ENCODE measurements at places on chromosomes 16 and 17.

- H3K27me3 ChIP-seq = no peaks in the 10 kb centered on the region
- H3K4me1 ChIP-seq = peaks cover 18% of the 10 kb centered on the region
- H3K36me3 ChIP-seq = no peaks in the 10 kb centered on the region
- peak; percentile 81 for DNase-seq
- H3K27ac ChIP-seq = peak overlapping the region; percentile 77
Measured at GRCh38 chr17:2239882-2240430, 63.6 kb downstream of the SMG6 start.

DNA sequence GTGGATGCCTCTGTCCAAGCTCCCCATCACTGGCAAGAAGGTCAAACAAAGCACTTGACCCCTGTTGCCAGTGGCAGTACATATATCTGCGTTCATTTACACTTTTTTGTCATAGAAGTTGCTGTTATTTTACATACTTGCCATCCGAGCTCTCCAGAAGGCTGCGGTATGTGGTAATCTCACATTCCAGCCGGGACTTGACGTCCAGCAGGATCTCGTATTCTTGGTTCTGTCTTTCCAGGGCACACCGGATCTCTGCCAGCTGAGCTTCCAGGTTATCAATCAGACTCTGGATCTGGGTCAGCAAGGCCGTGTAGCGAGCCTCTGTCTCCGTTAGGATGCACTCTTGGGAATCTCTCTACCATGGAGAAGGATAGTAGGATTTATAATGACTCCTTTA lies 6.6 kb downstream of the KRT39 start:
- H3K4me1 ChIP-seq = peaks cover 41% of the 10 kb centered on the region
- H3K27me3 ChIP-seq = no peaks in the 10 kb centered on the region
- DNase-seq = no peak

DNA sequence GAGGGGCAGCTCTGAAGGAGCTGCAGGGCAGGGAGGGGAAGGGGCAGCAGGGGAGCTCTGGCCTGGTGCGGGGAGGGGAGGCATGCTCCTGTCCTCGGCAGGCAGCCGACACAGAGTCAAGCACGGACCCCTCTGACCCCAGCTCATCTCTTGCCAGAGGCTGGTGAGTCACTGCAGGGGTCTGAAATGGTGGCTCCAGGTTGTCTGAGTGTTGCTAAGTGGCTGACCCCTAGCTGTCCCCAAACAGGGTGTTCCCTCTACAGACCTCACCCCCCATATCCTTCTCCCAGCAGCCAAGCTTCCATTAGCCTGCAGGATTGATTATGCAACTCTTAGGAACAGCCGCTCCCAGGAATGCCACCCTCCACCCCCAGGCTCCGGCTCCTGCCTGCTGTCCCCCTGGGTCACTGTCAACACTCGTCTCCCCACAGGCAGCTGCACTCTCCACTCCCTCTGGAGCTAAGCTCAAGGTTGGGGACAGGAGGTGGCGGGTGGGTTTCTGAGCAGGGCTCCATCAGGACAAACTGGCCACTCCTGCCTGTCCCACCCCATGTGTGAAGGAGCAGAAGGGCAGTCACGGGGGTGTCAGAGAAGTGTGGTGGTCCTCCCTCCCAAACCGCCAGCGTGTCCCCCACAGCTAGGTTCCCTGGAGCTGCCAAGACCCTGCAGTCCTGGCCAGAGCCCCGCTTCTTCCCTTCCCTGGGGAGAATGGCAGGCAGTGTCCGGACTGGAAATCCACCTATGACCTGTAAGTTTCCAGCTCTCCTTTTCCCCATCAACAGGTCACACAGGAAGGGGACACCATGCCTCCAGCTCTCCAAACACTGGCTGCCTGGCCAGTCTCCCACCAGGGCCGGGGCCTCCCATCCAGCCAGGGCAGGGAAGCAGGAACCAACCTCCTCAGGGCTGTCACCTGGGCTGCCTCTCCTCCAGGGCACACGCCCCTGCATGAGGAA lies 1.0 kb downstream of the MYLK3 start:
- no peak overlapping the region for H3K27ac ChIP-seq
- no peaks in the 10 kb centered on the region for H3K4me1 ChIP-seq
- DNase-seq = no peak
- H3K27me3 ChIP-seq = no peaks in the 10 kb centered on the region
- H3K4me3 ChIP-seq = no peak overlapping the region

GRCh38 chr17:43442711-43443110 lies 41.1 kb upstream of the DHX8 start:
- no peaks in the 10 kb centered on the region for H3K36me3 ChIP-seq
- no peak overlapping the region for H3K4me3 ChIP-seq
- no peaks in the 10 kb centered on the region for H3K27me3 ChIP-seq
- no peak for DNase-seq
- H3K4me1 ChIP-seq = no peaks in the 10 kb centered on the region

DNA sequence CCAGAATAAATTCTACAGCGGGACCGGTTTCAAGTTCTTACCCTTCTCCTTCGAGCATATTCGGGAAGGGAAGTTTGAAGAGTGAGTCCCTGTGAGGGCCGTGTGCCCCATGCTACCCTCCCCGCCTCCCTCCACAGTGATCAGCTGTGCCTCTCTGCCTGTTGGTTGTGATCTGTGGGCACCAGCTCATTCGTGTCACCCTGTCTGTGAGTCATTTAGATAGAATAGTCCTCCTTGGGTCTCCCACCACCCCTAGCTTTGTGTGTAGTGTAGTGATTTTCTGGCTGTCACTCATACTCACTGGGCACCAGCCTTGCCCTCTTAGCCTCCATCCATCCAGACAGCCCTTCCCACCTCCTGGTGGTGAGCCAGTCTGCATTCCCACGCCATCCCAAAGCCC lies 15.0 kb upstream of the NAGLU start:
- H3K27ac ChIP-seq = peak overlapping the region; percentile 74
- H3K4me1 ChIP-seq = peaks cover 30% of the 10 kb centered on the region
- no peaks in the 10 kb centered on the region for H3K27me3 ChIP-seq

Data from PC-3 (cell line).